ENCODE measurements at places on chromosomes 1 and 21. TPM values are rescaled to one million over a fixed set of nuclear protein-coding genes. Genes with fewer than 3 reads are reported as not detected.

DIO1 gene
- total RNA-seq = not detected

ZYG11A gene
- 0.07 TPM for total RNA-seq

PDE4B gene
- under 0.01 TPM for total RNA-seq

MIB2 gene
- 97.4 TPM for total RNA-seq

GUCA2A gene
- total RNA-seq = not detected

NR1I3 gene
- total RNA-seq = not detected

WDR3 gene
- total RNA-seq = 51.8 TPM

OR10Z1 gene
- not detected for total RNA-seq

Measured in nasal cavity respiratory epithelium epithelial cell of viscerocranial mucosa (primary cell).